COR-L47 (cell line): ENCODE measurements at places on chromosomes 5 and 9.

DNA sequence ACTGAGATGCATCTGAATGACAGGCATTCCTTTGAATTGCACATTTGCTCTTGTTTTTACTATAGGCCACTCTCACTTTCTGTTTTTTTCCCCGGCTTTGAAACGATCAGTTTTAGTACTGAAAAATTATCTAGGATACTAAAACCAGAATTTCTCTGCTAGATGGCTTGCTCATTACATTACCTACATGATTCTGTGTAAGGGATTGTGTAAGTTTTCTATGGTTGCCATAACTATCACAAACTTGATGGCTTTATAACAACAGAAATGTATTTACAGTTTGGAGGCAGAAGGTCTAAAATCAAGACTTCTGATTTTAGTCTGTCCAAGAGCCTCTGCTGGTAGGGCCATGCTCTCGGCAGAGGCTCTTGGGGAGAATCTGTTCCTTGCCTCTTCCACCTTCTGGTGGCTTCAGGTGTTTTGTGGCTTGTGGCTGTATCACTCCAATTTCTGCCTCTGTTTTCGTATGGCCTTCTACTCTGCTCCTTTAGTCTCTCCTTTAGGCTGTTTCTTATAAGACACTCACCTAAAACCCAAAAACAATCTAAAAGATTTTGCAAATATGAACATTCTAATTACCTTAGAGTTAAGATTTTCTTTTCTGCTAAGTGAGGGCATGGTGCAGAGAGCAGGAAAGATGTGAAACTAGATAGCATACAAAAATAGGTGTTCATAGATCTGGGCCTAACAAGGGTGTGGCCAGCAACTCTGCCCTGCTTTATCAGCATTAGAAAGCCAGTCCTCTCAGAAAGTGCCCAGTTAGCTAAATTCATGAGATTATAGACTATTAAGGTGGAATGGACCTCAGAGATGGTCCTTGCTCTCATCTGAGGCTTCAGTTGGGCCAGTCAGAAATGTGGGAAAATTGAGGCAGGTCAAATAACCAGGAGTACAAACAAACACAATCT, 93.3 kb upstream of the CDKN2B start:
- DNase-seq, result no peak

DNA sequence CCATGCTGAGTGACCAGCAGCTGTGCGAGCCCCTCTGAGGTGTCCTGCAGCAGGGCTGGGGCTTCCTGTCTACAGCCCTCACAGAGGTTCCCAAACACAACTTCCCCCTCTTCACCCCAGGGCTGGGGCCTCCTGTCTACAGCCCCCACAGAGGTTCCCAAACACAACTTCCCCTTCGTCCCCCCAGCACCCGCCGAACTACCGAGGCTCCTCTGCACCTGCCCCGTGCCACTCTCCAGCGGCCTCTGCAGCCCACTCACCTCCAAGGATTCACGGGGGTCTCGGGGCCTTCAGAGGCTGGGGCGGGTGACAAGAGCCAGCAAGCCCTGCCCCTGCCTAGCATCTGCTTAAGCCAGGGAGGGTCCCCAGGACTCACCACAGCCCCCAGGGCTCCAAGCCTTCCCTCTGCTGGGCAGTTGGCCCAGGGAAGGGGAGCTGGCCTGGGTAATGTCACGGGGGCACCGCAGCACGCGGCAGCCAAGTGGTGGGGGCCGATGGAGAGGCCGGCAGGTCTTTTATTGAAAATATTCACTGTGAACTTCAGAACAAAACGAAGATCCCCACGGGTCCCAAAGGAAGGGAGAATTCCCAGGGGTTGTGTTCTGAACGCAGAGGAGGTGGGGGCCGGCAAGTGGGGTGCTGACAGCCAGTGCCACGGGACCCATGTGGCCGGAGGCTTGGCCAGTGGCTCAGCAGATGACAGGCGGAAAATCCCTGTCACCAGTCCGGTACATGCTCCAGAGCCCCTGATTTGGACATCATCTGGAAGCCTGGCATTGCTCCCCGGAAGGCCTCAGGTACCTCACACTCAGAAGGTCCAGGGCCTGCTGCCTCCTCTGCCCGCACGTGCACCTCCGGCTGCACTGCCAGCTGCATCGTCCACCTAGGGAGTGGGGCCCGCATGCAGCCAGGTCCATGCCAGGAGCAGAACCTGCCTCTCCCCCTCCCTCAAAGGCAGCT, 125.3 kb downstream of the ADAMTS2 start:
- no peak for DNase-seq

DNA sequence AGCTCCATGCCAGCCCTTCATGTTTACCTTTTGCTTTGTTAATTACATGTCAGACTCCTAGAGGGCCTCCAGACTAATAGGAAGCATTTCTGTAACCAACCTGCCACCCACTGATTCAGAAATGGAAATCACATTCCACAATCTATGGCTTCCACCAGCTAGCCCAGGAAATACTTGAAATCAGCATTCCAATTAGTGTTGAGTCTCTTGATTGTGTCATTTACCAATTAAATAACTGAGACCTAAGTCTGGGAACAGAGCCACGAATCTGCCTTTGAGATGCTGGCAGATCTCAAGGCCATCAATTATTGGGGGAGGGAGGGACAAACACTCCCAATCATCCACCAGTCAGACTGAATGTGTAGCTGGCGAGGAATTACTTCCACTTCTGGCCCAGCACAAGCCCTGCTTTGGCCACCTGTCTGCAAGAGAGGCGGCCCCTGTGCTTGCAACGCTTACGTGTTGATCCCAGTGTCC, 27.4 kb upstream of the SAP30L start:
- peak; percentile 85 for DNase-seq

GRCh38 chr9:106885451-106885850, 22.5 kb downstream of the ZNF462 start:
- no peak for DNase-seq

DNA sequence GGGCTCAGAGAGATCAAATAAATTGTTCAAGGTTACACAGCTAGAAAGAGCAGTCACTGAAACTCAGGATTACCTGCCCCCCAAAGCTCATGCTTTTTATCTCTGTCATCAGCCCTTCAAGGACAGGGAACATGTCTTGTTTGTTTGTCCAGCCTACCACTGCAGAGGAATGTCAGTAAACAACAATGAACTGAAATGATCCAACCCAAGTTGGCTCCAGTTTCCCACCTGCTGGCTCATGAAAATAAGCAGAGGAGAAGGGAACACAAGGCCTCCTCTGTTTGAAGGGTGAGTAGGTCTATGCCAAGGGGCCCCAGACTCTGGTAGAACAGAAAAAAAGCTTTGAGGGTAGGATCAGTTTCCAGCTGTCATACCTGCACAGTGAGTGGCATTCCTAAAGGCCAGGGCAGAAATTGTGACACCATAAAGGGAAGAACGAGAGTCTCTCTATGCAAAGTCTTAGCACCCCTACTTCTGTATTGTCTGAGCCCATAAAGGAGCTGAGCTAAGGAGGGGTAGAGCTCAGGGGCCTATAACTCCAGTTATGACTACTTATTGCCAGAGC, 115.2 kb downstream of the TRIM36 start:
- DNase-seq, result no peak

DNA sequence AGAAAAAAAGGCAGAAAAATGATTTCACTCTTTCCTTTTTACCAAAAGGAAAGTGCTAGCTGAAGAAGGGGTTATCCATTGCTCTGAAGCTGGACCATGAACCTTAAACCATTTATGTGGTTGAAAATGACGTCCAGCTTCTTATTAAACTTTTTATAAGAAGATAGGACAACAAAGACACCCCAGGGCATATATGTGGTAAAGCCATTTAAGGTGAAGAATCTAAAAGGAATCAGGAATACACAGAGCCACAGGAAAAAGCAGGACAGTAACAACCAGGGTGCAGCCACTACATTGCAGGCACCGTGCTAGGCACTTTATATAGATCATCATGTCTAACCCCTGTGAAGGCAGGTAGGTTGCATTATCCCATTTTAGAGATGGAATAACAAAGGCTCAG, 42.1 kb downstream of the RASEF start:
- no peak for DNase-seq

DNA sequence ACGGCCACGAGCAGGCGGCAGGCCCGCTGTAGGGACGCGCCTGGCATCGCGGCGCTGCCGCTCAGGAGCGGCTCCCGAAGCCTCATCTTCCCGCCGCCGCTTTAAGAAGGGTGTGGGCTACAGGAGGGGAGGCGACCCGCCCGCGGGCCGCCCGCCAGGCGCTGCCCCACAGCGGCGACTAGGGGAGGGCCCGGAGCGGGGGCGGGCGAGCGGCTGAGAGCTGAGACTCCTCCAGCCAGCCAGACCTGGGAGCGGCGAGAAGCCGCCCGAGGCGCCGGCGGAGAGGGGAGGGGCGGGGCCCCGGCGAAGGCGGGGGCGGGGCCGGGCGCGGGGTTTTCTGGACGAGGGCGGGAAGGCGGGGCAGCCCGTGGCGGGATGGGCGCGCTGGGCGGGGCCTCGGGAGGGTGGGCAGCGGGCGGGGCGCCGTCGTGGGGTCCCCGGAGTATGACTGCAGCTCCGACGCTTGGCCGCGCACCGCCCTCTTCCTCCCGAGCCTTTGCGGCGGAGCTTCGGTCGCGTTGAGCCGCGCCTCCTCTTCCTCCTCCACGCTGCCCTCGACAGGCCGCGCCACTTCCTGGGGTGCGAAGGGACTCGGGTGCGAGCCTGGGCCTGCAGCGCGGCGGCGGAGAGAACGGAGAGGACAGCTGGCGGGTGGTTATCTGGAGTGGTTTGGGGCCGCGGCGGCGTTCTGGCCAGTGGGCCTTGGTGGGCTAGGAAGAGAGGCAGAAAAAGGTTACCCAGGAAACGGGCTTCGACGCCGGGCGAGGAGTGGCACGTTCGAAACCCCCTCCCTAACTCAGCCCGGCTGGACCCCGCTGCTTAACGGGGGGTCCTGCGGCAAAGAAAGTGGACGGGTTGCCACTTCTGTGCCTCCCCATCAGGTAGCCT, at the start of gene B4GALT1:
Gene B4GALT1, minus strand, starts transcription at position 253 of the 888 bp plus-strand sequence. Its CDS starts 167 bp downstream, at position 86.
- peak; percentile 87 for DNase-seq

- no peak for DNase-seq
Measured at GRCh38 chr5:67997892-67998457, 217.6 kb upstream of the PIK3R1 start.

- peak; percentile 67 for DNase-seq
Measured at GRCh38 chr9:82606492-82607382, 456.2 kb downstream of the RASEF start.
